ENCODE measurements at places on chromosomes 7 and 10. TPM values are rescaled to one million over a fixed set of nuclear protein-coding genes. Genes with fewer than 3 reads are reported as not detected.

DNA sequence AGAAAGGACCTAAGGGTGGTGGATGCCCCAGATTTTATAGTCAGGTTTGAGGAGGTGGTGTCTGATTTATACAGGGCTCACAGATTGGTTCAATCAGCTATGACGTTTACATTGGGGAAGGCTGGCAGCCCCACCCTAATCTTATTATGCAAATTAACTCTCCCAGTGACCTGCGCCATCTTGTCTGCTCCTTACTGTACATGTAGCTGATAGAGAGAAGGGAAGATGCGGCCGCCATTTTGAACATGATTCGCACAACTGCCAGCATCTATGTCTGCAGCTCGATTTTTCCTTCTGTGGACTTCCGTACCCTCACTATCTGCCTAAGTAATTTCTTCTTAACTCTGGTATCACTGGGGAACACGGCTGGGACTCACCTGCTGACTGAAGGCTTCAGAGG is 619.0 kb upstream of the DPP6 start:
- H3K36me3 ChIP-seq, result no peaks in the 10 kb centered on the region
- H3K4me3 ChIP-seq, result no peak overlapping the region
- no peak overlapping the region for H3K27ac ChIP-seq

Gene LAMB4
- not detected for total RNA-seq

- H3K27ac ChIP-seq, result no peak overlapping the region
- H3K4me3 ChIP-seq, result no peak overlapping the region
- H3K4me1 ChIP-seq, result peaks cover 9% of the 10 kb centered on the region
- no peaks in the 10 kb centered on the region for H3K36me3 ChIP-seq
- no peak for DNase-seq
Measured at GRCh38 chr10:119619215-119619614, 22.5 kb upstream of the TIAL1 start.

DNA sequence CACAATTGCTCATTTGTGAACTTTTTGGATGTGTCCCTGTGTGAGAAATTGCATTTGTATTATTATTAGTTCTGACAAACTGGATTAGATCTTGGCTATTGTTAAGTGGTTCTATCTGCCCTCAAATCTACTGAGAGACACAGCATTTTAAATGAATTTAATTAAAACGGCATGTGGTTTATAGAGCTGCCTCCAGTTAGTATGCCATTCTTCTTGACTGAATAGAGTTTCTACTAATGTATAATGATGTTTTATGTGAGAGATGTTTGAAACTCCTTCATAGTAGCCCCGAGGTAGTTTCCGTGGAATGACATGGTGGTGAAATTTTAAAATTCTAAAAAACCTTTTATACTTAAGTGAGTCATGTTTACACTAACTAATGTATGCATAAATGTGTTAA is 110.9 kb downstream of the DYNC1I1 start:
- H3K27me3 ChIP-seq, result peaks cover 5% of the 10 kb centered on the region
- no peak for DNase-seq
- H3K27ac ChIP-seq, result no peak overlapping the region
- no peaks in the 10 kb centered on the region for H3K36me3 ChIP-seq
- H3K4me1 ChIP-seq, result no peaks in the 10 kb centered on the region

DNA sequence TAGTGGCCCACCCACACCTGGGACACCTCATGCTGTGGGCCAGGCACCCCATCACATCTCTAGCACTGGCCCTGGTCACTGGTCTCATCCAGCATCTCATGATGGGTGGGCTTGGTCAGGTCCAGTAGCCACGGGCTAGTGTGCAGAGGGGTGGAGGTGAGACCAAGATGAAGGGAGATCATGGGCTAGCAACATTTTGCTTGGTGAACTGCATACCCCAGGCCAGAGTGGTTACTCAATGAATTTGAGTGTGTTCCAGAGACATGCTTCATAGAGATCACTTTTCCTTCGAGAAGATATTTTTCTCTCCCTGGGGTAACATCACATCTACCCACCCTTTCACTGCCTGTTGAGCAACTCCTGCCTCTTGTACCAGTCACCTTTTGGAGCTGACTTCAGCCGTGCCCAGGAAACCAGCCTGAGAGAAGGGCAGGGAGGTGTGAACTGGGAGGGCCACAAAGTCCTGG is 44.2 kb downstream of the MINDY4 start:
- H3K4me1 ChIP-seq, result peaks cover 2% of the 10 kb centered on the region
- DNase-seq, result no peak
- peaks cover 2% of the 10 kb centered on the region for H3K27me3 ChIP-seq
- H3K4me3 ChIP-seq, result no peak overlapping the region

Gene HGF
- total RNA-seq, result not detected

GRCh38 chr10:132589015-132589414 is 51.4 kb downstream of the INPP5A start:
- peaks cover 9% of the 10 kb centered on the region for H3K36me3 ChIP-seq
- H3K4me1 ChIP-seq, result peaks cover 46% of the 10 kb centered on the region
- no peak overlapping the region for H3K27ac ChIP-seq
- H3K27me3 ChIP-seq, result no peaks in the 10 kb centered on the region
- H3K4me3 ChIP-seq, result no peak overlapping the region
- DNase-seq, result no peak

DNA sequence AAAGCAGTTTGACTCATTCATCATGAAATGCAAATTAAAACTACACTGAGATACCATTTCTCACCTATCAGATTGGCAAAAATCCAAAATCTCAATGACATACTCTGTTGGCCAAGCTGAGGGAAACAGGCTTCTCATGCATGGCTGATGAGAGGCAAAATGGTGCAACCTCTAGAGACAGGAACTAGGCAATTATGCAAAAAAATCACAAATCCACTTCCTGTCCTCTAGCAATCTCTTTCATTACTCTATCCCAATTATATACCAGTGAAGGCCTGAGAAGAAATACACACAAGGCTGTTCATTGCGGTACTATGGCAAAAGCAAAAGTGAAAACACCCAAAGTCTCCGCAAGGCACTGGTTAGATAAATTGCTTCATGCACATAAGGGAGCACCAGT is 25.9 kb upstream of the PTPRN2 start:
- no peaks in the 10 kb centered on the region for H3K27me3 ChIP-seq
- H3K4me3 ChIP-seq, result no peak overlapping the region
- H3K36me3 ChIP-seq, result peaks cover 34% of the 10 kb centered on the region
- DNase-seq, result no peak
- peaks cover 20% of the 10 kb centered on the region for H3K4me1 ChIP-seq

- H3K4me1 ChIP-seq, result peaks cover 62% of the 10 kb centered on the region
- peak; percentile 36 for DNase-seq
- peak overlapping the region; percentile 3 for H3K27ac ChIP-seq
- no peak overlapping the region for H3K4me3 ChIP-seq
- H3K27me3 ChIP-seq, result no peaks in the 10 kb centered on the region
Measured at GRCh38 chr7:140036224-140036962, 26.4 kb downstream of the PARP12 start.

GRCh38 chr7:116511552-116512519 is 12.3 kb downstream of the CAV2 start:
- no peaks in the 10 kb centered on the region for H3K36me3 ChIP-seq
- H3K4me1 ChIP-seq, result peaks cover 14% of the 10 kb centered on the region
- H3K27ac ChIP-seq, result peak overlapping the region; percentile 54
- peak overlapping the region; percentile 51 for H3K4me3 ChIP-seq
- no peak for DNase-seq
- peaks cover 36% of the 10 kb centered on the region for H3K27me3 ChIP-seq

DNA sequence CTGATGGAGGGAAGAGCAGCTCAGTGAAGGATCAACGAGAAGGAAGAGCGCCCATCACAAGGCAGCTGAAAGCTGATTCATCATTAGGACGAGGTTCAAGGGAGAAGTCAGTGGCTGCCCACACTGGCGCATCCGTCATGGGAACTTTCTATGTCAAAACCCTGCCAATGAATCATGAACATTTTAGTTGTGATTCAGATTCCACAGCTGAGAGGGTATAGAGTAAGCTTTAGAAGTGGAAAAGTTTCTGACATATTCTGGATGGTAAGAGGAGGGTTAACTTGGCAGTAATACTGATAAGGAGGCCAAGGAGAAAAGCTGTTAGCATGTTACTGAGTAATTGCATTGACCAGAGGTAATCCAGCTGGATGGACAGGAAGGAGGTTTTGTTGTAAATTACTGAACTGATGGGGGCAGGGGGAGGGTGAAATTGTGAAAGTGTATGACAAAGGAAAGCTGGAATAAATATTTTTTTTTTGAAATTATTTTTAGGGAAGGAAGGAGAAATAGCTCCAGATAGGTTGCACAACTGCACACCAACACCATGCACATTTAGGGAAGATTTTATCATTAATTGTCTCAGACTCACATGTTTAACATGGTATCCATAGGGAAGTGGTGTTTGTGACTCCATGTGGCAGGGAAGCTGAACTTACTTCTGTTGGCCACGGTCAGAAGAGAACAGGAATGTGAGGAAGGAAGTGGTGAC is 78.3 kb upstream of the NRP1 start:
- peaks cover 17% of the 10 kb centered on the region for H3K27me3 ChIP-seq
- no peaks in the 10 kb centered on the region for H3K4me1 ChIP-seq
- H3K4me3 ChIP-seq, result no peak overlapping the region
- H3K36me3 ChIP-seq, result no peaks in the 10 kb centered on the region
- H3K27ac ChIP-seq, result no peak overlapping the region
- no peak for DNase-seq

Gene PIP
- not detected for total RNA-seq

DNA sequence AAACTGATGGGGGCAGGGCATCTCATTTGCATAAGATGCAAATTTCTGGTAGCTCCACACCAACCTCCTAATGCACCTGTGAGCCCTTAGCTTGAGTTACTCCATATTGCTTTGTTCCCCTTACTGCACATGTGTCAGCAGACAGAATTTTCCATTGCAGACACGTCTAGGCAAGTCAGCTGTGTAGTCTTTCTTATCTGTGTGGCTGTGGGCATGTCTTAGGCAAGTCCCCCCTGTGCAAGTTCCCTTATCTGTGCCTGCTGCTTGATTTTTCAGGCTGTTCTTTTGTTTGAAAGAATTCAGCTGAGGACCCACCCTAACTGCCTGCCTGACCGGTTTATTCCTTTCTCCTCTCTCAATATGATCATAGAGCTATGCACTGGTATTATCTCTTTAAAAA is 28.5 kb upstream of the TRIM24 start:
- H3K27me3 ChIP-seq, result no peaks in the 10 kb centered on the region
- DNase-seq, result no peak
- H3K27ac ChIP-seq, result no peak overlapping the region
- no peak overlapping the region for H3K4me3 ChIP-seq
- H3K4me1 ChIP-seq, result no peaks in the 10 kb centered on the region

DNA sequence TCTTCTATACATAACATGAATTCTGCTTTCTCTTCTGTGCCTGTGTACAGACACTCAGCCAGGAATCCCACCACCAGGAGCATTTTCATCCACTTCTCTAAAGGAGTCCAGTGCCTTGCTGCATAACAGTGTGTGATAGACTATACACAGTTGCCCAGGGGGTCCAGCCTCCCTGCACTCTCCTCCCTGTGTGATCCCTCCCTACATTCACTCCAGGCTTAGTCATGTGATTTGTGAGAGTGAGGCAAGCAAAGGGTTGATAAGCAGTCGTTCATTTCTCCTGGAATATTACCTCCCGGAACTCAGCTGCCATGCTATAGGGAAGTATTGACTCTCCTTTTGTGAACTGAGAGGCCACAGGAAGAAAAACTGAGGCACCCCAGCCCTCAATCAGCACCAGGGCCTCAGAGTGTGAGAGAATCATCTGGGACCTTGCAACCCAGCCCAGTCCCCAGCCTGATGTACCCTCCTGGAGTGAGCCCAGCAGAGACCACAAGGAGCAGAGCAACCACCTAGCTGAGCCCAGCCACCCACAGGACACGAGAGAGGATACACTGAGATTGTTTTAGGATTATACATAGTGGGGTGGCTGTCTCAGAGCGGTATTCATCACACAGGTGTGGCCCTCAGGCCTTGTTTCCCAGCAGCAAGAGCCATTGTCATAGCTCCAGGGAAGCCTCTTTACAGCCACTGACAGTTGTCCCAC is 45.0 kb upstream of the EEPD1 start:
- H3K36me3 ChIP-seq, result no peaks in the 10 kb centered on the region
- no peak for DNase-seq
- H3K27me3 ChIP-seq, result peaks cover 10% of the 10 kb centered on the region
- H3K4me1 ChIP-seq, result no peaks in the 10 kb centered on the region
- H3K4me3 ChIP-seq, result no peak overlapping the region
- no peak overlapping the region for H3K27ac ChIP-seq

GRCh38 chr10:70378122-70378521 is 4.3 kb downstream of the LRRC20 start:
- no peak overlapping the region for H3K27ac ChIP-seq
- H3K4me1 ChIP-seq, result peaks cover 21% of the 10 kb centered on the region
- no peaks in the 10 kb centered on the region for H3K27me3 ChIP-seq

GRCh38 chr10:4033341-4033896 is 248.4 kb upstream of the KLF6 start:
- H3K27me3 ChIP-seq, result no peaks in the 10 kb centered on the region
- peak overlapping the region; percentile 35 for H3K4me3 ChIP-seq
- no peaks in the 10 kb centered on the region for H3K36me3 ChIP-seq
- H3K4me1 ChIP-seq, result peaks cover 38% of the 10 kb centered on the region
- H3K27ac ChIP-seq, result peak overlapping the region; percentile 93

GRCh38 chr7:113804475-113805095 is 114.2 kb downstream of the PPP1R3A start:
- no peaks in the 10 kb centered on the region for H3K27me3 ChIP-seq
- no peak overlapping the region for H3K27ac ChIP-seq

Gene GBX1
- not detected for total RNA-seq

DNA sequence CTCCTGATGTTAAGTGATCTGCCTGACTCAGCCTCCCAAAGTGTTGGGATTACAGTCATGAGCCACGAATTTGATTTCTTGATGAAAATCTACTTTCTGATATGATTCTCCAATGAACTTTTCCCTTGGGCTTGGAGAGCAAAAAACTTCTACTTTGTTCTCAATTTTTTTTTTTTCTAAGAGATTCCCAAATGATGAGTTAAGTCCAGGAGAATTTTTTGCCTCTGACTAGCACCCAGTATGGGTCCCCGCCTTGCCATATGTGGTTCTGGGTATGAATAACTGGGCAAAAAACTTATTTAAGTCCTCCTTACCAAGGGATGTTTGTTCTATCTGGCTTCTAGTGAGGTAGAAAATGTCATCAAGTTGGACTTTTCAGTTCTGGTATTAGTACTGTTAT is 147.9 kb upstream of the LYZL1 start:
- no peak overlapping the region for H3K4me3 ChIP-seq
- peaks cover 16% of the 10 kb centered on the region for H3K27me3 ChIP-seq
- no peaks in the 10 kb centered on the region for H3K36me3 ChIP-seq
- no peaks in the 10 kb centered on the region for H3K4me1 ChIP-seq
- H3K27ac ChIP-seq, result no peak overlapping the region

Gene EN2
- not detected for total RNA-seq

DNA sequence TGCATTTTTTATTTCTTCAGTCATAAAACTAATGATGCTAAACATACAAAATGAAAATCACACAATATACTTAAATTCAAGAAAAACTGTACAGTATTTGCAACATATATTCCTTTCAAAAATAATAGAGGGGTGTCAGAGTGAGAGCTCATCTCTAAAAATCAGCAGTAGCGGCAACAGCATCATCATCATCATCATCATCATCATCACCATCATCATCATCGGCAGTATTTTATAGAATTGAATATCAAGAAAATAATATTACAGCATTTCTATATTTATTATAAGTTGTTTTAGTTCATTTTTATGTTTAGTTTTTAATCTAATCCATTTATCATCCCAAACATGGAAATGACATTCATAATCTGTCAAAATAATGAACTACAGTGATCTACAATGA is 67.4 kb upstream of the PPP1R3A start:
- DNase-seq, result no peak
- H3K4me3 ChIP-seq, result no peak overlapping the region
- no peaks in the 10 kb centered on the region for H3K27me3 ChIP-seq
- no peaks in the 10 kb centered on the region for H3K4me1 ChIP-seq
- no peaks in the 10 kb centered on the region for H3K36me3 ChIP-seq
- no peak overlapping the region for H3K27ac ChIP-seq

Gene GFRA1
- total RNA-seq, result not detected

Measured in activated CD4-positive, alpha-beta T cell treated with anti-CD3 and anti-CD28 coated beads, Interleukin-2, amount 10 ng/mL, durations not matched to agents 7 days and 5 days (primary cell).